ENCODE measurements at places on chromosomes 6 and 20. TPM values are rescaled to one million over a fixed set of nuclear protein-coding genes. Genes with fewer than 3 reads are reported as not detected.

The CFAP61 gene
- 0.16 TPM for total RNA-seq

The SMLR1 gene
- not detected for total RNA-seq

The ZSCAN12 gene
- total RNA-seq: 1.8 TPM

The PAK5 gene
- total RNA-seq: not detected

The SIRPD gene
- not detected for total RNA-seq

The SMOC2 gene
- not detected for total RNA-seq

The LTB gene
- total RNA-seq: 0.53 TPM

The MUC22 gene
- total RNA-seq: not detected

The RNF39 gene
- total RNA-seq: not detected

The ZBTB12 gene
- total RNA-seq: 3.4 TPM

The KATNA1 gene
- 11.6 TPM for total RNA-seq

The EBF4 gene
- total RNA-seq: 3.9 TPM

The SEMG2 gene
- not detected for total RNA-seq

The RHAG gene
- not detected for total RNA-seq

The BMP6 gene
- 20.7 TPM for total RNA-seq

The TAP2 gene
- 25.1 TPM for total RNA-seq

The KCNQ5 gene
- total RNA-seq: 1.5 TPM

The RUNX2 gene
- 1.2 TPM for total RNA-seq

The CNR1 gene
- 1.9 TPM for total RNA-seq

The TUBB2B gene
- 15.2 TPM for total RNA-seq

The GLP1R gene
- not detected for total RNA-seq

The MLIP gene
- total RNA-seq: not detected

The POU5F1 gene
- total RNA-seq: 7.2 TPM

The GGTLC1 gene
- total RNA-seq: not detected

The FOXC1 gene
- 7.6 TPM for total RNA-seq

The SLPI gene
- total RNA-seq: 15.2 TPM

The HDGFL1 gene
- not detected for total RNA-seq

The CDSN gene
- total RNA-seq: 0.05 TPM

The SHLD1 gene
- 6.8 TPM for total RNA-seq

The SLC35D3 gene
- 0.14 TPM for total RNA-seq

The TTLL9 gene
- 0.12 TPM for total RNA-seq

The CAPN11 gene
- not detected for total RNA-seq

The SPATS1 gene
- total RNA-seq: not detected

The SIRPB2 gene
- total RNA-seq: not detected

The PCK1 gene
- total RNA-seq: 0.13 TPM

The PROKR2 gene
- not detected for total RNA-seq

The EPM2A gene
- total RNA-seq: 2.9 TPM

The SEMG1 gene
- not detected for total RNA-seq

The DCBLD1 gene
- total RNA-seq: 24.7 TPM

The METTL24 gene
- total RNA-seq: not detected

The TRAPPC3L gene
- total RNA-seq: not detected

The NRN1 gene
- total RNA-seq: 0.59 TPM

The VGLL2 gene
- not detected for total RNA-seq

The OPN5 gene
- not detected for total RNA-seq

The CENPQ gene
- total RNA-seq: 6.1 TPM

The ATP9A gene
- total RNA-seq: 16.1 TPM

The TRIM40 gene
- total RNA-seq: not detected

The FOXQ1 gene
- total RNA-seq: 5.2 TPM

The DDAH2 gene
- 32.5 TPM for total RNA-seq

The KIAA0408 gene
- total RNA-seq: 7.0 TPM

The SYS1 gene
- total RNA-seq: 22.2 TPM
